Stimulated activated CD8-positive, alpha-beta memory T cell treated with anti-CD3 and anti-CD28 coated beads, Interleukin-7, amount 100 ng/mL, for 1 hour (primary cell): ENCODE measurements at places on chromosomes 12 and 14.

GRCh38 chr12:41932470-41932991 is 212.1 kb downstream of the GXYLT1 start:
- DNase-seq: no peak

GRCh38 chr12:132218527-132218875 is 74.2 kb downstream of the NOC4L start:
- DNase-seq: no peak

DNA sequence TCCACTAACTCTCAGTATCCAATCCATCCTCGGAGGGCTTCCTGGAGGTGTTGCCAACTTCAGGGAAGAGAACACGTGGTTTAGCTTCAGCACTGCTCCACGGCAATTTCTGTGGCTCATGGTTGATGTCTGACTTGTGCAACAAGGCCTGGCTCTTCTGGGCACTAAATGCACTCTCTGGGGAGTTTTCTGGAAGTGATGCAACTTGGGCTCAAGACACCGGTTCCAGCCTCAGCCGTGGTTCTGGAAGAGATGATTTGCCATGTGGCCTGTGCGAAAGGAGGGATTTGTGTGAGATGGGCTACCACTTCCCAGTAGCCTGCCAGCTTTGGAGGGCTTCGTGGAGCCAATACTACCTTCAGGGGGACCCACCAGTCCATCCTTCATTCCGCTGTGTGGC is 118.6 kb upstream of the RTL1 start:
- DNase-seq: no peak

- no peak for DNase-seq
Observed at GRCh38 chr14:23483236-23483854, 13.8 kb downstream of the NGDN start.

DNA sequence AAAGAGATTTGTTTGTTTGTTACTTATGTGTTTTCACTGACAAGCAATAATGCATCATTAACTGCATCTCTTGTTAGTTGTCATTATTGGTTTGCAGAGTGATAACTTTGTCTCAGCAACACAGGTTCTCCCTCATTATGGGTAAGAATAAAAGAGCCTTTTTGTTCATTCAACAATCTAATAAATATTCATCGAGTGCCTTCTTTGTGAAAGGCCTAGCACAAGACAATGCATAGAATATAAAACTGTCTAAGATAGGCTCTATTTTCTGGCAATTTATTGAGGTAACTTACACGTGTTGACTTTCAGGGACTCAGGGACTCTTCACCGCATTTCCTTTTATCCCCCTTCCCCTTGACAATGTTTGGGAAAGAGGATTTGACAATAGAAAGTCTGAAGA is 95.5 kb upstream of the KRR1 start:
- no peak for DNase-seq

DNA sequence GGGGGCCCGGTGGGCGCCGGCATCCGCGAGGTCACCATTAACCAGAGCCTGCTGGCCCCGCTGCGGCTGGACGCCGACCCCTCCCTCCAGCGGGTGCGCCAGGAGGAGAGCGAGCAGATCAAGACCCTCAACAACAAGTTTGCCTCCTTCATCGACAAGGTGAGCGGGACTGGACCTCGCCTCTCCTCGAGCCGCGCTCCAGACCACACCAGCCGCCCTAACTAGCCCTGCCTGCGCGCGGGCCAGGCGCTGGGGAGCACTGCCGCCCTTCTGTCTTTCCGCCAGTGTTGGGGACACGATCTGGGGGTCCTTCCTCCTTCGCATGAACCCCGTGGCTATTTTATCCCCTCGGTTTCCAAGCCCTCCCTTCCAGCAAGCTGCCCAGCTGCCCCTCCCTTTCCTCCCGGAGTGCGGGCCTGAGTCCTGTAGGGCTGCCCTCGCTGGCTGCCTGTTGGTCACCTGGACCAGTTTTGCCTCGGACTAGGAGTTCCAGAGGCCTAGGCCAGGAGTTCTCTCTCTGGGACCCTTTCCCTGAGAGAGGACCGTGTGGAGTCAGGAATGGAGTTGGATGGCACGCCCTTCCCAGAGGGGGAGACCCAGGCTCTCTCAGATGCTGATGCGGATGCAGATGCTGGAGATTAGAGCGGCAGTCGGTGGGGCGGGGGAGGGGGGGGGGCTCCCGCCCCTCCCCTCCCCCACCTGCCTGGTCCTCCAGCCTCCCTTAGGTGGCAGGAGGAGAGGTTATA is 592 bp downstream of the KRT7 start:
- DNase-seq: no peak

DNA sequence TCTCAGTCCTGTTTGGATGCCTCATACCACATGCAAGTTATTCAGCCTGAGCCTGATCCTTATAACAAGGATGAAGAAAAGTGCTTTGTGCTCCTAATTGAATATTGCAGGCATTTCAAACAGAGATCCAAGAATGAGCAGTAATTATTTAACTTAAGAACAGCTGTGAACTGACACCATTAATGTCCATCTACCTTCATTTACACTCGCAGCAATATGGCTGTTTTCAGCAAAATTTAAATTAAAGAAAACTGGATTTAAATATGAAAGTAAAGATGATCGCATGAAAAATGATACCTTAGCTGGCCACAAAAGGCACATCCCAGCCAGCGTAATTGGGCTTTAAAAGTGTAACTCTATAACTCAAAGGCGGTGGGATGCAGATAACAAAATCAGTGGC is 466.3 kb downstream of the GALC start:
- no peak for DNase-seq

- DNase-seq: no peak
Observed at GRCh38 chr14:106222311-106222710, 695.9 kb downstream of the TMEM121 start.

DNA sequence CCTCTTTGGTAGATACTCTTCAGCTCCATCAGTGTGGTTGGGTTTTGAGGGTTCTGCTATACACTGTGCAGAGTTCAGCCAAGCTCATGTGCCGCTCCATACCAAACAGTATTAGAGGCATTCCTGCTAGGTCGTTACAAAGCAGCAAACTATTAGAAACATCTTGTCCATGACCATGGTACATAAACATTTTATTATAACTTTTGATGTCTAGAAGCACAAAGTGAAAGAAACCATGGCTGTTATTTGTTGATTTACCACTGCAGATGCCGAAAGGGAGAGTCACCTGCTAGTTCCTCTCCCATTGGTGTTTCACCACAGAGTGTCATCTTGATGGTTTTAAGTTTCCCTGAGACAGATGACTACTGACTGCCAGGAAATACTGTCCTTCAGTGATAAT is 242.0 kb downstream of the ADAMTS20 start:
- no peak for DNase-seq

DNA sequence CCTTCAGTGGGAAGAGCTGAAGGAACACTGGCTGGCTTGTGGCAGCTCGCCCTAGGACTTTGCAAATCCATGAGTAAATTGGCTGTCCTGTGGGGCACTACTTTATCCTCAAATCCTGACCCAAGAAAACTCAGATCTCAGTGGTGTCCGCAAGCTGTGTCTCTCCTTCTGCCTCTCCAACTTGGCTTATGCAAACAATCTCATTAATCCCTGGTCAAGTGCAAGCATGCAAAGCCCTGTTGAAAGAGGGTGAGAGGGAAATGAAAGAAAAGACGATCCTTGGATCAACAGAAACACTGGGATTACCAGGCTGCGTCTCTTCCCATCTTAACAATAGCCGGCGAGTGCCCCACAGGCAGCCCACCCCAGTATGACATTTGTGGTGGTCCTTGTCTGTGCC is 901.6 kb downstream of the BCL11B start:
- no peak for DNase-seq

DNA sequence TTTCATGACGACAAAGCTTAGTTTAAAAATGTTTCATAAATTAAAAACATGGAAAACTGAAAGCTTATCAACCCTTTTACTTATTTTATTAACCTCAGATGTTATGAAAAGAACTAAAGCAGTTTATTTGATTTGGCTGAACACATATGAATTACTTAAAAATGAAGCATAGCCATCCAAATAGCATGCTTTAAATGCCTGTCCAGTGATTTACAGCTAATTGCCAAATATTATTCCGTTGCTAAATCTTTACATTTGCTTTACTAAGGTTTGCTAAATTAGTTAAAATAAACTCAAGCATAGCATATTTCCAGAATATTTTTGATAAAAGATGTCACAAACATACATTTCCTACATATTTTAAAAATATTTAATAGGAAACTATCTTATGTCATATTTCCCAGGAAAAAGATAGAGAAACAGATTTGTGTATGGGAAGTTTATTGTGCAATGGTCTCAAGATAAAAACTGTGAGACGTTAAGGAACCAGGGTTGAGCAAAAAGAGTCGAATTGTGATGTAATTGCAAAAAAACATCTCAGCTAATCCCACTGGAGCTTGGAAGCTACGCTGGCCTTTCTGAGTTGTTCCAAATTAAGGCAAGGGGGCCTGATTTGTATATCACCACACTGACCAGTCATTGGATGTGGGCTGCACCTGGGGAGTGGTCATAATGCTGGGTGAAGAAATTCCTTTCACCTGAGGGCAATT is 25.8 kb downstream of the GPR135 start:
- no peak for DNase-seq

DNA sequence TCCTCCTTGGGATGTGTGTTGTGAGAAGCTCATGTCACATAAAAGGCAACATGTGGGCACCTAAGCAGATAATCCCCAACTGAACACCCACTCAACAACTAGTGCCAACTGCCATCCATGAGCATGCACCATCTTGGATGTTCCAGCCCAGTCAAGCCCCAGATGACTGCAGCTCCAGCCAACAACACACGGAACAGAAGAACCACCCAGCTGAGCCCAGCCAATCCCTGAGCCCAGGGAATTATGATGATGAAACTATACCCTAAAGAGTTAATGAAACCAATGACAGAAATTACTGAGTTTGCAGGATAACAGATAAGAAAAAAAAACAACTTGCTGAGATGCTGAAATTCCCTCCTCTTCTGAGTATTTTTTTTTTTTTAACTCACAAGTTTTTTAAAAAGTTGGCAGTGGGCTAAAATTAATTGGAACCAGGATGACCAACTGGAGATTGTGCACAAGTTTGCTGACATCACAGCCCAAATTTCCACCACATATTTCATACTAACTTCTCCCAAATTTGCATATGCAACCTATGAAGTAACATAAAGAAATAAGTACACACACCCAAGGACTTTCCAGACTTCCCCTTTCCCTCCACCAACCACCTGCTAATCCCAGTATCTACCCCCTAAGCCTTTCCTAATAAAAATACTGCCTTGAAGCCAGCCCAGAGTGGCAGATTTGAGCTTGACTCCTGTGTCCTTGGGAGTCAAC is 124.5 kb downstream of the KSR2 start:
- DNase-seq: no peak
